ENCODE measurements at places on chromosomes 16 and 17. TPM values are rescaled to one million over a fixed set of nuclear protein-coding genes. Genes with fewer than 3 reads are reported as not detected.

DNA sequence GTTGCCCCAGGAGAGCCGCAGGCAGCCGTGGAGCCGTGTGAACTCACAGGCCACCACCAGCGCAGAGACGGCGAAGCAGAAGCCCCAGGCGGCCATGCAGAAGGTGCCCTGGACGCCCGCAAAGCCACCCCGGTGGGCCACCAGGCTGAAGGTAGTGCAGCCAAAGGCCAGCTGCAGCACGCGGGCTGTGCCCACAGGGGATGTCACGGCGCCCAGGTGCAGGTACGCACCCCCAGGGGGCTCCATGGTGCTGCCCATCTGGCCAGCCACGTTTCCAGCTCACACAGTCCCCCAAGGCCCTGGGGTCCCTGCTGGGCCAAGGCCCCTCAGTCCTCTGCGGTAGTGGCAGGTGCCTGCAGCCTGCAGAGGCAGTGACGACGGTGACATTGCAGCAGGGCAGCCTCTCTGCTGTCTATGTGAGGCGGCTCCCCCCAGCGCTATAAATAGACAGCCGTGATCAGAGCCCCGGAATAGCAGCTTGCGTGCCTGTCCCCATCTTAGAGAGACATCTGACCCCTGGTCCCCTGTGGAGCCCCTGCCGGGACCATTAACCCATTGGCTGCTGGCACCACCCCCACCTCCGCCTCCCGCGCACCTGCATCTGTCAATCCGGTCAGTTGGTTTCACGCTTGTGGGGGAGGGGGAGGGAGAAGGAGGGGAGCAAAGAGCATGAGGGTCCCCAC is 4.5 kb upstream of the PYCR1 start:
- H3K27me3 ChIP-seq, result no peaks in the 10 kb centered on the region
- H3K4me3 ChIP-seq, result no peak overlapping the region
- no peak for DNase-seq
- H3K4me1 ChIP-seq, result no peaks in the 10 kb centered on the region
- H3K27ac ChIP-seq, result no peak overlapping the region

GRCh38 chr17:74433421-74434121 is 1.7 kb downstream of the GPRC5C start:
- H3K27ac ChIP-seq, result peak overlapping the region; percentile 99
- H3K4me1 ChIP-seq, result peaks cover 32% of the 10 kb centered on the region
- peak overlapping the region; percentile 42 for H3K4me3 ChIP-seq
- DNase-seq, result peak; percentile 35

DNA sequence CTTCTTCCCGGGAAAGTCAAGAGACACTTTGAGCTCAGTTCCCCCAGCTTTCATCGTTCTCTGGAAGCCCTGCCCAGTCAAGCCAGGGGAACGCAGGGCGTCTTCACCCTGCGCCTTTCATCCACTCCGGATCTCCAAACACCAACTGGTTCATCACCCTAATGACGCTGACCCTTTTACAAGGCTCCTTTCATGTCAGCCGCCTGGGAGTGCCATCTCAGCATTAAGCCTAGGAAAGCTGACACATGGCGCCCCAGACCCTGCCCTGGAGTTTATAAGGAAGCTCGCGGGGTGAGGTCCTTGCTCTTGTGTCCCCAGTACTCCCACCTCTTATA is 594 bp upstream of the DNAJC7 start:
- H3K36me3 ChIP-seq, result peaks cover 7% of the 10 kb centered on the region
- H3K27ac ChIP-seq, result peak overlapping the region; percentile 80
- peaks cover 24% of the 10 kb centered on the region for H3K4me1 ChIP-seq
- no peak for DNase-seq
- peak overlapping the region; percentile 68 for H3K4me3 ChIP-seq
- H3K27me3 ChIP-seq, result no peaks in the 10 kb centered on the region

Gene CCL1
- not detected for total RNA-seq

Gene KRTAP17-1
- total RNA-seq, result not detected

All from pancreas (tissue), 10 donors.